ENCODE measurements at places on chromosomes 2 and 18.

DNA sequence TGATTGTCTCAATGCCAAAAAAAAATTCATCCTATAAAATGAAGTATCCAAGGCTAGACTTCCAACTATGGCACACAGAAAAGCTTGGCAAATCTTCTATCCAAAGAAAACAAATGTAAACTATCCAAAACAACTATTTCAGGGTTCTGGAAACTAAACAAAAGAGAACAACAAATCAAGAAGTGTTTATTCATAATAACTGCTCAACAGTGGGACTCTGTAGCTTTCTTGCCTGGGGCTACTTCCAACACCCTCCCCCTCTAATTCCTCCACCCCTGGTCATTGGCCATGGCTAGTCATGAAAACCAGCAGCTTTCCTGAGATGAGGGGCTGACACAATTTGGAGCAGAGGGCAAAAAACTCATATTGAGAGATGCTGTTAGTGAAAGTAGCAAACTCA, 107.0 kb downstream of the EXOC6B start:
- no peak for DNase-seq

DNA sequence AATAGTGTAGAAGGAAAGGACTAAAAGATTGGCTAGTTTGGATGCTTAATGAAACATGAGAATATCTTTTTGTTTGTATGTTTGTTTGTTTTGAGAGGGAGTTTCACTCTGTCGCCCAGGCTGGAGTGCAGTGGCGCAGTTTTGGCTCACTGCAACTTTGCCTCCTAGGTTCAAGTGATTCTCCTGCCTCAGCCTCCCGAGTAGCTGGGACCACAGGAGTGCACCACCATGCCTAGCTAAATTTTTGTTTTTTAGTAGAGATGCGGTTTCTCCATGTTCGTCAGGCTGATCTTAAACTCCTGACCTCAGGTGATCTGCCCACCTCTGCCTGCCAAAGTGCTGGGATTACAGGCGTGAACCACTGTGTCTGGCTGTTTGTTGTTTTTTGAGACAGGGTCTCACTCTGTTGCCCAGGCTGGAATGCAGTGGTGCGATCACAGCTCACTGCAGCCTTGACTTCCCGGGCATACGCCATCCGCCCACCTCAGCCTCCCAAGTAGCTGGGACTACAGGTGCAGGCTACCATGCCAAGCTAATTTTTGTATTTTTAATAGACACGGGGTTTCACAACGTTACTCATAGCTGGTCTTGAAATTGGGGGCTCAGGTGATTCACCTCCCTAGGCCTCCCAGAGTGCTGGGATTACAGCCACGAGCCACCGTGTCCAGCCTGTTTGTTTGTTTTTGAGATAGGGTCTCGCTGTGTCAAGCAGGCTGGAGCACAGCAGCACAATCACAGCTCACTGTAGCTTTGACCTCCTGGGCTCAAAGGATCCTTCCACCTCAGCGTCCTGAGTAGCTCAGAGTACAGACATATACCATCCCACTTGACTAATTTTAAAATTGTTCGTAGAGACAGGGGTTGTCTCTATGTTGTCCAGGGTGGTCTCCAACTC, 209.2 kb downstream of the MYCN start:
- no peak for DNase-seq

DNA sequence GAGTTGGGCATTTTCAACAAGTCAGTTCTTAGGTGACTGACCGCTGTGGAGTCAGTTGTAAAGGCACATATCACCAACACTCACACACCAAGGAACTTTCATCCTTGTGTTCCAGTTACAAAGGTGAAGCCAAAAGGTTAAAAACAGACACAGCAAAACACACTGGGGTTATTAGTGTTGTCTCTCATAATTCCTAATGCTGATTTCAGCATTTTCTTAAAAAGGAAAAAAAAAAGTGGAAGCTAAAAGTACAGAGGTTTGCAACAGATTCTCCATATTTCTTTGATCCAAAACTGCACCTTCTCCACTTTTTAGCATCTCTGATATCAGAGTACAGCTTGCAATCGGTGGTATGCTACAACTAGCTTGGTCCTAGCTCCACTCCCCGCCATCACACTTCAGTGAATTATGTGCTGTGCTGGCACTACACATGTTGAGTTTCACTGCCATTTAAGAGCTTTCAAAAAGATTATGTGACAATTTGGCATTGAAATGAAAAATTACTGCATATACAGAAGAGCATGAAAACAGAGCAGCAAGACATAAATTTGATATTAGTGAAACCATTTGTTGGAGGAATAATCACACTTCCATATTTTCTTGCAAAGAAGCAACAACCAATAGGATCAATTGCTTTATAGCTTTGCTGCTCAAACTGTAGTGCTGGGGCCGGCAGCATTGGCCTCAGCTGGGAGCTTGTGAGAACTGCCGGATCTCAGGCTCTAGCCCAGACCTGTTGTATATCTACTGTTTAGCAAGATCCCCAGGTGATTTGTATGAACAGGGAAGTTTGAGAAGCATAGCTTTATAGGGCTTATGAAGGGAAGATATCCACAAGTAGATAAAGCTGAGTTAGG, 62.3 kb upstream of the DAPL1 start:
- no peak for DNase-seq

DNA sequence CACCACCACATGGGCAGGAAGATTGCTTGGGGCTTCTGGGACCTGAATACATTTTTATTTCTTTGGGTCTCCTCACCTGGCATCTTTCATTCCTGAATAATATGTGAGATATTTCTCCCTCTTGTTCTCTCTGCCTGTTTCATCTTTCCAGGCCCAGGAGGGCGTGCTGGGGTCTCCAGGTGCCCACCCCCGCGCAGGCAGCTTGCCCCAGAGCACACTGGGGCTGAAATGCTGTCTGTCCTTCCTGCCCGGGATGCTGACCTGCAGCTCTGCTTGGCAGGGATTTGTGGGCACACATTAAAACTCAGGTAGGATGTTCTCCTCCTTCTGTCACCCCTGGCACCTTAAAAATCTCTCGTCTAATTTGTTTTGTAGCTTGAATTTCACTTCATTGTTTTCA, 39.7 kb upstream of the TEX51 start:
- DNase-seq: no peak
